ENCODE measurements at places on chromosomes 5 and 9.

GRCh38 chr9:125361837-125362531 is 100.4 kb downstream of the GAPVD1 start:
- DNase-seq = no peak

DNA sequence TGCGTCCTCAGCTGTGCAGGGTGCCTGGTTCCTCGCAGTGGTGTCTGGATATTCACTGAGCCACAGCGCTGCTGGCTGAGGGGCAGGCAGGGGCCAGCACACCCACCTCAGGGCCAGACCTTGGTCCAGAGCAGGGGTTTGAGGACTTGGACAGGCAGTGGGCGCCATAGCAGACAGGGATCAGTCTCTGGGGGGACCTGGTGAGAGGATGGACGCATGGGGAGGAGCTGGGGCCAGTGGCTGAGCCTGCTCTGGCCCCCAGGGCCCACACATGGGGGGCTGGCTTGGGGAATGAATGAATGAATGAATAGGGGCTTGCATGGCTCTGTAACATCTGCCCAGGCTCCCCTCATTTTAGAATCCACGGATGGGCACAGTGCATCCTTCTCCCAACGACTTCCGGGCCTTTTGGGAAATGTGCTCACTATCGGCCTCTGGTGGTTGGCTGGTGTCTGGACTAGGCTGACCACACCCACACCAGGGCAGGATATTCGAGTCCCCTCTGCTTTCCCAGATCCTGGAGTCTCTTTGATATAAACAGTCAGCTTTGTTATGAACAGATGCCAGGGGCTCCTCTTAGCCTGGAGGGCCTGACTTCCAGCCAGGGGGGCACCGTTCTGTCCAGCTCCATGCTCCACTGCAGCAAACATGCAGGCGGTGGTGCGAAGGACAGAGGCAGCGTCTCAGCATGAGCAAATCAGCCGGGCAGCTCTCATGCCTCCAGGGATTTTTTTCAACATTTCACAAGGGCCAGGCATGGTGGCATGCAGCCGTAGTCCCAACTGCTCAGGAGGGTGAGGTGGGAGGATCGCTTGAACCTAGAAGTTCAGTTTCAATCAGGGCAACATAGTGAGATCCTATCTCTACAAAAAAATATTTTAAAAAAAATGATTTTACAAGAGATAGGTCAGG is 62.6 kb downstream of the NEK6 start:
- no peak for DNase-seq

DNA sequence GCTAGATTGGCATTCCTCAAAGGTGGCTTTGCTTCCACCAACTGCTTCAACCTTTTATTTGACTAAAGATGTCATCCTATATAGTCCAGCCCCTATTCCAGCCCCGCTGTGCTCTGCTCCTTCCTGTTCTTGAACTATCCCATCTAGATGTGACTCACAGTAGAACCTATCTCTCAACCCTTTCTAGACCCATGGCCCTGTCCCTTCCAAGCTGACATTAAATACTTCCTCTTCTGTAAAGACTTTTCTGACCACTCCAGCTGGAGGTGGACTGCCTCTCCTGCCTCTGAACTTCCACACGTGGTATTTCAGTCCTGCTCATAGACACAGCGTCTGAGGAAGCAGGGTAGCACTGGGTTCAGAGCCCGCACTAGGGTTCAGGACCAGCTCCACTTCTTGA is 32.4 kb downstream of the OSTF1 start:
- no peak for DNase-seq

DNA sequence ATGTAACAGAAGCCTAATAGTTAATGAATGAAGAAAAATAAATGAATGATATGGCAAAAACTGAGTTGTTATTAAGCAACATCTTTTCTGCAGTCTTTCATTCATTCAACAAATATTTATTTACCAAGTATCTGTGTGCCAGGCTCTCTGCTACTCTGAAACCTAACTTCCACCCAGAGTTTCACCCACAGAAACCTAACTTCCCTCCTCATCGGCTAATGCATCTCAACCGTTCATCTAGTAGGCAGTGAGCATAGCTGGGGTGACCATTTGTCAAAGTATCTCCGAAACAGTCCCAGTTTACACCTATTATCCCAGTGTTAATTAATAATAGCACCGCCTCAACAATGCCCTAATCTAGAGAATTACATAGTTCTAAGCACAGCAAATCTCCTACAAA is 1.5 kb downstream of the TTC39B start:
- DNase-seq = no peak

- DNase-seq = no peak
Measured at GRCh38 chr5:60229691-60230185, 336.2 kb upstream of the PDE4D start.

- no peak for DNase-seq
Measured at GRCh38 chr5:74040065-74040551, 414.1 kb downstream of the ARHGEF28 start.

GRCh38 chr9:104028827-104029226 is 65.3 kb upstream of the SMC2 start:
- no peak for DNase-seq

DNA sequence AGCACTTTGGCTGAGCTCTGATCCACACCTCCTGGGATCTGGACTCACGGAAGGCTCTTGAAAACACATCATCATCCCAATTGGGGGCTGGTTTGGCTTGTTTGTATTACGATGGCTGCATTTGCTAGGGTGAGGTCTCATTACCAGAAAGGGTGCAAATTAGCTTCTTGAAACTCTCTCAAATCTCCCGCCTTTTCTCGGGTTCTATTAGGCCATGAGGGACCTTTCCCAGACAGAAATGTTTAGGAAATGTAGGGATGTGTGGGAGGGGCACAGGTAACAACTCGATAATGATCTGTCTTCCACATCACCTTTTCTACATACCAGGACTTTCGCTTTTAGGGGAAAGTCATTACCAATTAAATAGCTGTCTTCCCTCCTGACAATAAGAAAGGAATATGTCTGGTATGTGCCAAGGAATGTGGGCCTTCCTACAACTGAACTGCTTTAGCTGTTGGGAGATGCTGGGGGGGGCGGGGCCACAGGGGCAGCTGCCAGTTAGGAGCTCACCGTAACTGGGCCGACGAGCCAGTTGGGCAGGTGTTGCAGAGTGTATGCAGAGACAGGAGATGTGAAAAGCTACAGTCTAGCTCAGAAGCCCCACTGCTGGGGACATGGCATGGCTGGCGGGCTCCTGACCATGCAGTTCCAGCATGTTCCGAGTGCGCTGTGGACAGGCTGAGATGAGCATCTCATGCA is 71.2 kb downstream of the AK8 start:
- DNase-seq = no peak

- no peak for DNase-seq
Measured at GRCh38 chr5:147858565-147858964, 19.9 kb upstream of the SCGB3A2 start.

GRCh38 chr5:65828022-65828896 is 98.1 kb upstream of the ERBIN start:
- DNase-seq = no peak

DNA sequence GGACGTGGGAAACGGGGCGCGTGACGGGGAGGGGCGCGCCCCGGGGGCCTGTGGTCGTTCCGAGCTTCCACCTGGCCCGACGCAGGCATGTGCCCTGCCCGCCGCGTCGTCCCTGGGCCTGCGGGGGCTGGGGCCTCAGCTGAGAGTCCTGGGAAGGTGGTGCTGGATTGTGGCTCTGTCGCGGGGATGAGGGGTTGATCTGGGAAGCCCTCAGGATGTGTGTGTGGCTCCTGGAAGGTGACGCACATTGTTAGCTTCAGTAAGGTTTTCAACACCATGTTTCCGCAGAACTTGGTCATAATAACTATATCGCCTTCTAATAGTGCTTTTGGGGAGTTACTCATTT is 589.1 kb downstream of the MTRR start:
- DNase-seq = no peak

- DNase-seq = no peak
Measured at GRCh38 chr5:66197764-66198405, 53.8 kb downstream of the SREK1 start.

- no peak for DNase-seq
Measured at GRCh38 chr5:68685863-68686262, 408.0 kb upstream of the SLC30A5 start.

DNA sequence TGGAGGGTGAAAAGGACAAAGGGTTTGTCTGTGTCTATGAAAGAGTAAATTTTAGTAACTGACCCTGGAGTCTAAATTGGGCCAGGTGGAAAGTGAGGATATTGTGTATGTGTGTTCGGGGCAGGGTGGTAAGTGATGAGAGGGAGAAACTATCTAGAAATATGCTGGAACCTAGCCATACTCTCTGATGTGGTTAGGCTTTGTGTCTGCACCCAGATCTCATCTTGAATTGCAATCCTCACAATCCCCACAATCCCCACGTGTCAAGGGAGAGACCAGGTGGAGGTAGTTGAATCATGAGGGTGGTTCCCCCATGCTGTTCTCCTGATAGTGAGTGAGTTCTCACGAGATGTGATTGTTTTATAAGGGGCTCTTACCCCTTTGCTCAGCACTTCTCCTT is 60.6 kb downstream of the COMMD10 start:
- no peak for DNase-seq

DNA sequence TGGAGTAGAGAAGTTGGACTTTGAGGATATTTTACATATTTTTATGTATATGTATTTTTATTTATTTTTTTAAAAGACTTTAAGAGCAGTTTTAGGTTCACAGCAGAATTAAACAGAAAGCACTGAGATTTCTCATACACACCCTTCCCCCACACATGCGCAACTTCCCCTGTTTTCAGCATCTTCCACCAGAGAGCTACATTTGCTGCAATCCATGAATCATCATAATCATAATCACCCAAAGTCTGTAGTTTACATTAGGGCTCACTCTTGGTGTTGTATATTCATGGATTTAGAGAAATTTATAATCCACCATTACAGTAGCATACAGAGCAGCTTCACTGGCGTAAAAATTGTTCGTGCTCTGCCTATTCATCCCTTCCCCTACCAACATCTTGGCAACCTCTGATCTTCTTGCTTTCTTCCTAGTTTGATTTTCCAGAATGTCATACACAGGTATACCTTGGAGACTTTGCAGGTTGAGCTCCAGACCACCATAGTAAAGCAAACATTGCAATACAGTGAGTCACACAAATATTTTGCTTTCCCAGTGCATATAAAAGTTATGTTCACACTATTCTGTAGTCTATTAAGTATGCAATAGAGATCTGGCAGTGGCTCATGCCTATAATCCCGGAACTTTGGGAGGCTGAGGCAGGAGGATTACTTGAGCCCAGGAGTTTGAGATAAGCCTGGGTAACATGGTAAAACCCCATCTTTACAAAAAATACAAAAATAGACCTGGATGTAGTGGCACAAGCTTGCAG is 9.6 kb upstream of the CCDC171 start:
- no peak for DNase-seq

DNA sequence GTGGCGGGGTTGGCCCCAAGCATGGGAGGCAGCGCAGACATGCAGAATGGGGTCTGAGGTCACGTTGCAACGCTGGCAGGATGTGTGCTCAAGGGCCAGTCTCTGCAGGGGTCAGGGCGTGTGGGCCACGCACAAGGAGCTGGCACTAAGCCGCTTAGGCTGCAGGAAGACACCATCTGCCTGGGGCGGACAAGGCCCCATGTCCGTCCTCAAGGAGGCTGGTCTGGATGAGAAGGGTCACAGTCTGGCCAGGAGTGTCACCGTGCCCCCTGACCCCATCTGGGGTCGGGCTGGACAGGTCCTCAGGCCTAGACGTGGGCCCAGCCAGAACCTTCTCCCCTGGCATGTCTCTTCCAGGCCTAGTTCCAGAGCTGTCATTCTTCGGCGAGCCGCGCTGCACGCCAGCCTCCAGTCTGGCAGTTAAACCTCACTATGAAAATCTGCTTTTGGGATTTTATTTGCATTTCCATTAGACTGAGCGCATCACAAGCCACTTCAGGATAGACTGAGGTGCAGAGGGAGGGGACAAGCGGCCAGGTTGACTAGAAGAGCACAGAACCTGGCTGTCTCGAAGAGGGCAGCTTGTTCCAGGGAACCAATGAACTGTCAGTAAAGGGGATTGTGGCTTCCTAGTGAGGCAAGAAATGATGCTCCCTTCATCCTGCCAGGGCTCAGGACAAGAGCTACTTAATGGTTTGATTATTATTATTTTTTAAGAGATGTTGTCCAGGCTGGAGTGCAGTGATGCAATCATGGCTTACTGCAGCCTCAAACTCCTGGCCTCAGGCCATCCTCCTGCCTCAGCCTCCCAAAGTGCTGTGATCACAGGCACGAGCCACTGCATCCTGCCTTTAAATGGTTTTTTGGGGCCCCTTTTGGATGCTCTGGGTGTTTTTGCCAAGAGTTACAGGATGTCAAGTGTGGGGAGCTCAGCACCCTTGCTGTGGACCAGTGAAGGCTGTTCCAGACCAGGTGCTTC is 4.3 kb downstream of the BRD3OS start:
- DNase-seq = no peak

- no peak for DNase-seq
Measured at GRCh38 chr9:133505186-133505830, 19.5 kb downstream of the MYMK start.

DNA sequence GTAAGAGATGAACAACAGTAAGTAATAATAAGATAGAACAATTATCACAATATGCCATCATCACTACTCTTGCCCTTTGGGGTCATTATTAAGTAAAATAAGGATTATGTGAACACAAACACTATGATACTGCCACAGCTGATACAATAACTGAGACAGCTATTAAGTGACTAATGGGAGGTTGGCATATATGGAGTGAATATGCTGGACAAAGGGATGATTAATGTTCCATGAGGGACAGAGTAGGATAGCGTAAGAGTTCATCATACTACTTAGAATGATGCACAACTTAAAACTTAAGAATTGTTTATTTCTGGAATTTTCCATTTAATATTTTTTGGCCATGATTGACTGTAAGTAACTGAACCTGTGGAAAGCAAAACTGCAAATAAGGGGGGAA is 16.6 kb downstream of the POU5F2 start:
- no peak for DNase-seq

DNA sequence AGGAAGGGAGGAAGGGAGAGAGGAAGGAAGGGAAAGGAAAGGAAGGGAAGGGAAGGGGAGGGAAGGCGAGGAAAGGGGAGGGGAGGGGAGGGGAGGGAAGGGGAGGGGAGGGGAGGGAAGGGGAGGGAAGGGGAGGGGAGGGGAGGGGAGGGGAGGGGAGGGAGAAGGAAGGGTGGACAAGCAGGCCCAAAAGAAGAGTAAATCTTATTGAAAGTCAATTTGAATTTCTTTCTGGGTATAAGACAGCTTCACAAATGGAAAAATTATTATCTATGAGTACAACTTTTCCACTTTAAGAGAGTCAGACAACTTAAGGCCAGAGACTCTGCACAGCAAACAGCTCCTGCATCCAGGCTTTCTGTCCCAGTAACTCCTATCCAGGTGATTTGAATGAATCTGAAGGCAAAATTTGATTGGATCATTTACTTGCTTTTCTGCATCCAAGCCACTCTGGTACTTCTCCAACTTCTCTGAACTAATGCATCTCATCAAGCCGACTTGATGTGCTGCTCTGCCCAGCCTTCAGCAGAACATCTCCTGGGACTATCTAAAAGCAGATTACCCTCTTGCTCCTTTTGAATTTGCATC is 363.4 kb upstream of the KIF2A start:
- no peak for DNase-seq

DNA sequence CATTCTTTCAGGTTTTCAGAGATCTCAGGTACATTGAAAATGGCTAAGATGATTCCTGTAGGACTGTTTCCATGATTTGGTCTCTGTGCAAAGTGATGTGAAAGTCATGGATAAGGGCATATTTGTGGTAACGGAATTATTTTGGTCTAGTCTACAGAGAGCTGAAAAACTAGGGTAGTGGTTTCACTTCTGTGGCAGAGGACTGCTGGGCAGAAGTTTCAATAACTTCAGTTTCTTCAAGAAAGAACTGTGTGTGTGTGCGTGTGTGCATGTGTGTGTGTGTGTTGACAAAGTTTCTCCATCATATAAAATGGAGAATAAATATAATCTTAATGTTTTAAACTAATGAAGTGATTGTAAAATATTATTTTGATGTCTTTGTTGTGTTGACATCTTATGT is 4.3 kb downstream of the CNOT8 start:
- DNase-seq = no peak

- no peak for DNase-seq
Measured at GRCh38 chr5:78576376-78576775, 72.2 kb downstream of the LHFPL2 start.

Measured in stimulated activated CD4-positive, alpha-beta T cell treated with anti-CD3 and anti-CD28 coated beads, TNF-alpha, amount 100 ng/mL, for 1 hour (primary cell).